Left lung (tissue), 14 donors: ENCODE measurements at places on chromosomes 4 and X. TPM values are rescaled to one million over a fixed set of nuclear protein-coding genes. Genes with fewer than 3 reads are reported as not detected.
A peak's percentile ranks its signal among the peaks of the same experiment; 100 is the strongest.

DNA sequence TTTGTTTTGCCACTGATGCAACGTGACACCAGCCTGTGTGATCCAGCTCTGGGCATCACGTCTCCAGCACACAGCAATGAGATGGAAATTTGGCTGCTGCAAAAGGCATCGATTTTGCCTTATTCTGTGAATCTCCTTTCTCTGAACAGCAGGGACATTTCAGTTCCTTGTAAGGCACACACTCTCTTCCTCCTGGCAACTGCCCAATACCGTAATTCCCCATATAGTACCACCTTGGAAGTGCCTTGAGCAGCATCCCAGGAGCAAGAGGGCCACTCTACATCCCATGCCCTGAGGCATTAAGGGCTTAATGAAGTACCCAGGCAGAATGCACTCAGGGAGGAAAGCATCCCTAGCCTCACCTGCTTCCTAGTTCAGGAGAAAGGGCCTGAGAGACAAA is 10.5 kb upstream of the MAMLD1 start:
- no peak for DNase-seq

DNA sequence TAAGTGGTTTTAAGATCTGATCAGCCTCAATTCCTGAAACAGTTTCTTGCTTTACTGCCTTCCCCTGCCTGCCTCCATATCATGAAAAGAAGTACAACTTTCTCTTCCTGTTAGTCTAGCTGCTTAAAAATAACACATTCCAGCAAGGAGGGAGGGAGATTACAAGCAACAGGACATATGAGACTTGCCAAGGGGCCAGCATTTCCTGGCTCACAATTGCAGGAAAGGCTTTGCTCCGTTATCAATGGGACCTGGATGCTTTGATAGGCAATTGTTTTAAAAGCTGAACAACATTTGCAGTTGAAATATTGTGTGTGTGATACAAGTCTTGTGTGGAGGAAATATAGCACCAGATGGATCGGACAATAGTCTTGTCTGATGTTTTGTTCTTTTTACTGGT is 425.0 kb downstream of the FAT4 start:
- DNase-seq = no peak

DNA sequence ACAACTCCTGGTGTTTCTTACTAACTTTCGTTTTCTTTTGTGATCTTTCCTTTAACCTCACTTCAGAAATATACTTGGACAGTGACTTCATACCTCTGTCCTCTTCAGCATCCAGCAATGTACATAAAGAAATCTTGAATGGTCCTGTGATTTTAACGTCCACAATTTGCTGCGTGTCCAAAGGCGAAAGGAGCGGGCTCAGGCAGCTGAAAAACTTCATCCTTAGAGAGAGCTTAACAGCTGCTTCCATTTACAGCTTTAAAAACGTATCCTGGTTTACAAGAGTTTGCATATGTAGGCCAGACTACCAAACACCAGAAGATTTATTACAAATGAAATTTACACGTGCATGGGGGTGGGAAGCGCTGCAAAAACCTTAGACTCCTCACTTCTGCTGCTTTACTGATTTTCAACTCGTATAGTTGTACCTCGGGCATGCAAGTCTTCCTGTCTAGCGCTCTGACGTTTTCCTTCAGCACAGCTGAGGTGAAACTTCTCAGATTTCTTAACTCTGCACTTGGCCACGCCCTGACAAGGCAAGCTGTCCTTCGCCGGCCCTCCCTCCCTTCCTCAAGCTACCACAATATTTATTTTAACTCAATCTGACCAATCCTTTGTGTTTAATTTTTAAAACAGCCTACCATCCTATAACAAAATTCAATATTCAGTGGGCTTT is 406.4 kb downstream of the FAM47A start:
- peak; percentile 57 for DNase-seq

DNA sequence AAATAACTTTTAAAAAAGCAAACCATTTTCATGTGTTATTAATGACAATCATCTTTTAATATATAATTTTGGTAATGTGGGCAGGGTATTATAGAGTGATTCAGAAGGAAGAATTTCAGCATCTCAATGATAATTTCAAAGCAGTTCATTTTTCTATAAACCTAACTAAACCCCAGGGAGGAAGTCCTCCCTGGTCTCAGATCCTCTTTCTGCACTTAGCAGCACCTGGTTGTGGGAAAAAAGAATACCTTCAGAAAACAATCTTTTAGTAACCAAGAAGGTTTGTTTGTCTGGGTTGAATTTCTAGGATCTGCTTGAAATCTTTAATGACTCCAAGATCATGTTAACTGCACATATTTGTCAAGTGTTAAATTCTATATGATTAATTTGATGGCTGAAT is 29.9 kb downstream of the DKK2 start:
- DNase-seq = no peak

DNA sequence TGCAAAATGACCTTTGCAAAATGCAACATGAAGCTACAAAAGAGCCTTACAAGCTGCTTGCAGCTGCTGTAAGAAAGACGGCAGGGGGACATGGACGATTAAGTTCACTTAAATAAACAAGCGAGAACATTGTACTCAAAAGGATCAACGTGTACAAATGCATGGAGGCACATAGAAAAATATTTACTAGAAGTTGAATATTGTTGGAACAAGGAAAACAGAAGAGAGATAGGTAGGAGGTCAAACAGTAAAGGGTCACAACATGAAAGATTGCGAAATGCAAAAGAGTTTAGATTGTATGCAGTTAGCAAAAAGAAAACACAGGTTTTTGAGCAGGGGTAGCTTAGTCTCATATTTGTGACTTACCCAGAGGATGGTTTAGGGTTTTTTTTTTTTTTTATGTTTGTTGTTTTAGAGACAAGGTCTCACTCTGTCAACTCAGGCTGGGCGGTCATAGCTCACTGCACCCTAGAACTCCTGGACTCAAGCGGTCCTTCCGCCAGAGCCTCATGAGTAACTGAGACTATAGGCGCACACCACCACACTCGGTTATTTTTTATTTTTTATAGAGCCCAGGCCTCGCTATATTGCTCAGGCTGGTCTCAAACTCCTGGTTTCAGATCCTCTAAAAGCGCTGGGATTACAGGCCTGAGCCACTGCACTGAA is 1.4 kb upstream of the PHF8 start:
- DNase-seq = no peak

DNA sequence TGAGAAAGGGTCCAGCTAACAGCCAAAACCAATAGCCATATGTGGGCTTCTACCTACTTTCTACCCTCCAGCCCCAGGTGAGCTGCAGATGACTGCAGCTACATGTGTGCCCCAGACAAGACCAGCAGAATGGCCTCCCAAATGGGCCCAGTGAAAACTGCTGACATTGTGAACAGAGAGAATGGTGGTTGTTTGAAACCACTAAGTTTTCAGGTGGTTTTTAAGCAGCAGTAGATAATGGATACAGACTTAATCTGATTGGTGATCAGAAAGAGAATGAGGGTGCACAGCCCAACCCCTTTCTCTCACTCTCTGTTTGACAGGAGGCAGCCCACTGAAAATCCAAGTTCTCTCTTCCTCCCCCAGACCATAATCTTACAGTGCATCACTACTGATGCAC is 42.5 kb upstream of the BBS12 start:
- no peak for DNase-seq

DNA sequence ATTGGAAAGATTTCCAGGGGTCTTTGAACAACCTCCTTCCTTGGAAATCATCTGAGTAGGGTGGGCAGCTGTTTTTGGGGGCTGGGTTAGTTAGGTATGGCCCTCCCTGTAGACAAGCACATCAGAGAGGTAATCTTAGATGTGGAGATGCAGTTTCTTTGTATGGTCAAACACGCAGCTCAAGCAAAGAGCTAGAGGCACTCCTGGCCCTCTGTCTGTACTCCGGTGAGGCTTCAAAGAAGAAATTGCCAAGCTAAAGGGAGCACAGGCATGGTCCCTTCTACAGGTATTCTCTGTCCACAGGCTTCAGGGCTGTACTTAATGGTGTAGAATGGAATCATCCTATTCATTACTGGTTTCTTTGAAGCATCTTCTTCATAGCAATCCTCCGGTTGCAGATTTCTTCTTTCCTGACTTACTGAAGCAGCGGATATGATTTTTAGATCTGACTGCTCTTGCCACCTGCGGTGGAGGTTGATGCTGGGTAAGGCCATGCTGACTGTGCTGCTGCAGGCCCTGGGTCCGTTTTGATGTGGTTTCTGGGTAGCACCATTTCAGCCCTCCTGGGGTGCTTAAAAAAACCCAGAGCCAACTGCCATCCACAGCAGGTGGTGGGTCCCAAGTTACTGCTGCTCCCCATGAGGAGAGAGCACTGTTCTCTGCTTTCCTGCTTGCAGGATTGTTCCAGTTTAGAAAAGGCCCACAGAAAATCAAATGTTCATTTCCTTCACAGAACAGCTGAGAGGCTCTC is 318.9 kb upstream of the GATB start:
- no peak for DNase-seq

The MAMLD1 gene
- 17.2 TPM for polyA plus RNA-seq
